ENCODE measurements at places on chromosomes 5 and 9.
A peak's percentile ranks its signal among the peaks of the same experiment; 100 is the strongest.

- no peak for DNase-seq
Measured at GRCh38 chr5:171310212-171310818, 1.3 kb downstream of the TLX3 start.

DNA sequence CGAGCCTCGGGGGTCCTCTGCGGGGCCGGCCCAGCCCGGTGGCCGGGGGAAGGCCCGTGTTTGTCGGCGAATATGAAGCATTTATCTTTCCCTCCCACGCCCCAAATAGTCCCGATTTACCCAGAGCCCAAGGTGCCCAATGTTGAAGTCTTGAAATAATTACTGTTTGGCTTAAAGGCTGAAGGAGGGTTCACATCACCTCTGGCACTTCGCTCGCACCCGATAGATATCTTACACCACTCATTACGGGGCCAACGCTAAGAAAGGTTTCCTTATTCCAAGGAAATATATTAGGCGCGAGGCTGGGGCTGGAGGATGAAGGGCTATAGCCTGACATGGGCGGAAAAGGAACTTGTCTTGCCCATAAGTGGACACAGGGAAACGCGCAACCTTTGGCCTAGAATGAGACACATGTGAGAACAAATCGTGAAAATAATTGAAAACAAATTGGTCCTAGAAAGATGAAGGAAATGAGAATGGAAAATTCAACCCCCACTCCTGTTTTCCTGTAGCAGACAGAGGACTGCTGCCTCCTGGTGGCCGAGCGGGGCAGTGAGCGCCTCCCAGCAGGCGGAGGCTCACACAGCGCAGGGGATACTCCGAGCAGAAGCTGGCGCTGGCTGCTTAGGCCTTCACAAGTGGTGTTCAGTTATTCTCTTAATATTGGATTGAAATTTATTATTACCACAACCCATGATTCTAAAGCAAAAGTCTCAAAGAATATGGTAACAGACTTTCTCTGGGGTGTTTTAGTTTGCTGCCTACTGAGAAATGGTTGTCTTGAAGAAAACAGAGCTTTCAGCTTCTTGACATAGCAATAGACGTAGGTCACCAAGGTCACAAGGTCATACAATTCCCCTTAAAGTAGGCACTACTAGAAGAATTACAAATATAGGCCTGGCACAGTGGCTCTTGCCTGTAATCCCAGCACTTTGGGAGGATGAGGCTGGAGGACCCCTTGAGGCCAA lies 7.9 kb downstream of the CCL21 start:
- DNase-seq, result peak; percentile 64

DNA sequence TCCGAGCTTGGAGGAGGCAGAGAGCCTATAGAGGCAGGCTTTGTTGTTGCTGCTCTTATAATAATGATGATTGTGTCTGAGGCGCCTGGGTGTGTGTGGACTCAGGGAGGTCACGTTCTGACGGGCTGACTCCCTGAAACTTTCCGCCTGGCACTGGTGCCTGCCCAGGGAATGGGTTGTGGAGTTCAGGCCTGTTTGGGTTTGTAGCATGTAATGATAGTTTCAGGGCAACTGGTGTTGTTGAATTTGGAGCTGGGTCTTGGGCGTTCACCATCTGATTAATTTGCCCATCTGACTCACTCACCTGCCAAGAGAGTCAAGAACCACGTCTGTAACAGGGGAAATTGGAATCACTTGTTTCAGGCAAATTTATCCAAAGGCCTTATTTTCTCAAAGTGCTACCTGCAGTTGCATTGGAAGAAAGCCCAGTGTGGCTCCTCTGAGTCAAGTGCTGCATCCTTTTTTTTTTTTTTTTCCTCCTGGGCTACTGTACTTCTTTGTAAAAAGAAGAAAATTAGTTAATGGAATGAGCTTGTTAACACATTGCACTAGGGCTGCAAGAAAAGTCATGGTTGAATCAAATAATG lies 386.5 kb downstream of the GADD45G start:
- no peak for DNase-seq

- no peak for DNase-seq
Measured at GRCh38 chr5:18653216-18653752, 1019.0 kb downstream of the TAF11L14 start.

DNA sequence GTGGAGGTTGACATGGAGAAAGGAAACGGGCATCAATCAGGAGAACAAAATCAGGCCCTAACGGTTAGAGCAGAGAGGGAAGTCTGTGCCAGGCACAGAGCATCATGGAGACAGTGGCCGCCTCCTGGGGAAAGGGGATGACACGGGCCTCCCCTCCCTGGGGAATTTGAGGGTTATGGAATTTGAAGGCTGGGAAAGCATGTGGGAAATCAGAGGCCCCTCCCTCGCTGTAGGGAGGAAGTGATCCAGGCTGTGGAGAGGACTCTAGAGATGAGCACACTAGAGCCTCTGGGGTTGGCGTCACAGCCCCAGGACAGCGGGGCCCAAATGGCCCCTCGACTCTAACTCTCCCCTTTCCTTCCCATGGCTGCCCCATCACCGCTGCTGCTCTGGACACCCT lies 36.7 kb downstream of the PROP1 start:
- DNase-seq, result no peak

DNA sequence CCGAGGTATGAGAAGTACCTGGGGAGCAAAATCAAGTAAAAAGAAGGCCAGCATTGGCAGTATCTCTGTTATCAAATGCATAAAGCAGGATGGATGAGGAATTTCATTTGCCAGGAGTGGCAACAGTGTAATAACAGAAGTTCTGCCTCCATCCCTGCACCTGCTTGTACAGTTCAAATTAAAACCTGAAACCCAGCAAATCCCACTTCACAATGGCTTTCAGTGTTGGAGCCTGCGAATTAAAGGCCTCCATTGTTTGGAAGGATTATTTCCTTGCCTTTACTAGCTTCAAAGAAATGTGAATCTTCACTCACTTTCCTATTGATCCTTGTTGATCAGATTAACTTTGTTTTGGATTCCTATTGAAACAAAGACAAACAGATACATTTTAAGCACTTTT lies 31.5 kb upstream of the IRX1 start:
- DNase-seq, result no peak

DNA sequence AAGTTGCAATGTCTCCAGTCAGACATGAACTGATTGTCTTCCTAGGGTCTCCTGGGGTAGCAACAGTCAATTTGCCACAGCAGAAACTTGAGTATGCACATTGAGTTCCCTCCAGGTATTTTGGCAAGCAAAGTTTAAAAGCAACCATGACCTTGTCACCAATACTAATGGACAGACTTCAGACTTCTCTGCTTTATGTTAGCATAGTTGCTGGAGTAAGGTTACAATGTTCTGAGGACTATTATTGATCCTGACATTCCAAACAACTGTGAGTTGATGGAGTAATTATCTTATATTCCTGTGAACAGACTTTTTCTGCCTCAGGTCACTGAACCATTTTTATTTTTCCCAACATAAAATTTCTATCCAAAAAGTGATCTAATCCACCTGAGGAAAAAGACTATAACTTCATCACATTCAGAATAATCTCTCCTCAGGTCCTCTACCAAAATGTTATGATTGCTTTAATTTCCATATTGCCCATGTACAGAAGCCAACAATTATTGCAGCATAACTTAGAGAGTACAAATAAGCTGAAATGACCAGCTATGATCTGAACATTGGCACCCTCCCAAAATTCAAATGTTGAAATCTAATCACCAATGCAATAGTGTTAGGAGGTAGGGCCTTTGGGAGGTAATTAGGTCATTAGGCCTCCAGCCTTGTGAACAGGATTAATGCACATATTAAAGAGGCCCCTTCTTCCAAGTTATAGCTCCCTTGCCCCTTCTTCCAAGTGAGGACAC lies 228.3 kb downstream of the PDE4D start:
- no peak for DNase-seq

GRCh38 chr9:106857811-106858470 lies 5.0 kb upstream of the ZNF462 start:
- no peak for DNase-seq

DNA sequence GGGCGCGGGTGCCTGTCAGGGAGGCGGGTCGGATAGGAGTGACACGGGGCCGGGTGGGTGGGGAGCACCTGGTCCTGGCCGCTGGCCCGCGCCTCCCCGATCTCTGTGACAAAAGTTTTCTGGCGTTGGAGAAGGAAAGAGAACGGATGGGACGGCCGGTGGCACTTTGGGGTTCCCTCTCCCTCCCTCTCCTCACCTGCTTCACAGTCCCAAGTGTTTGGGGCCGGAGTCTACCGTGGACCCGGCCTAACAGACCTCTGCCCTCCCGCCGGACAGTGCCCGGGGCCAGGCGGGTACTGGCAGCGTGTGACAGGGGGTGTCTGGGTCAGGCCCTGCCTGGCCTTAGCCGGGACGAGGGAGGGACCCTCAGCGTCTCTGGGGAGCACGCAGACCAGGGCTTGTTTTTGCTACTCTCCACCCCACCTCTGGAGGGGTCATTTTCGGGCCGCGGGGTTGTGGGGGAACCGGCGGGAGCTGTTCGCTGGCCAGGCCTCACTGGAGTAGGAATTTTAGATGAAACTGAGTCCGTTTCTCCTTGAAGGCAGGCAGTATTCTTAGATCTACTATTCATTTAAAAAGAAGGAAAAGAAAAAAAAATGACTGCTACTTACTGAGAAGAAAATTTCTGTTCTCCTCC lies 1.7 kb downstream of the PRDM6 start:
- DNase-seq, result no peak

- no peak for DNase-seq
Measured at GRCh38 chr9:125757834-125758233, 10.7 kb downstream of the PBX3 start.

- no peak for DNase-seq
Measured at GRCh38 chr9:75471549-75472114, 383.3 kb downstream of the OSTF1 start.

DNA sequence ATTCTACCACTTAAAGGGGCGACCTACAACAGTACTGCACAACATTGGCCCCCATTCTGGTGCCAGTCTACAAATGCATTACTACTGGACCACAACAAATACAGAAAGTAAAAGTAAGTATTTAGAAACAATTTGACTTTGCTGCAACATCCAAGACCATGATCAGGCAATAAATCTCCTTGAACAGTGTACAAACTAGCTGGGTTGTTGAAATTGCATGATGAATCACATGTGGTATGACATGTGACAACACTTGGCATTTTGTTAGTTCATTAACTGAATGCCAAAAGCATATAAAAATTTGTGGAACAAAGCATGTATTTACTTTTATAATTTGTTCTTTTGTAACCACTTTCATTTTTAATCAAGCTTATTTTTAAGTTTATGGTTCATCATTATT lies 270.5 kb downstream of the NFIB start:
- DNase-seq, result no peak

GRCh38 chr5:77077829-77078176 lies 9.3 kb downstream of the ZBED3 start:
- DNase-seq, result no peak

DNA sequence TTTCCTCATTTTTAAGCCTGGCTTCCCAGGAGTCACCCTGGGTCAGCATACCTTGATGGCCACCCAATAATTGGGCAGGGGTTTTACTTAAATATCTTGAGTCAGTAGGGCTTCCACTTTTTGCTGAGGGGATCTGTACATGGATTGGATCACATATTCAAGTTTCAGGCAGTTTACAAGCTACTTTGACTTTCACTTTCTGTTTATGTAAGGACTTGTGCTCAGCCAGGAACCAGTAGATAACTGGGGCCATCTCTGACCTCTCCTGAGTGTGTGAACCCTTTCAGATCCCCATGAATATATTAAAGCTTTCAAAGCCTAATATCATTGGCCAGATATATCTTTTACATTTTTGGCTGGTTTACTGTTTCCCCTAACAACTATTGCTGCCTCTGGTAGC lies 45.1 kb downstream of the SLCO6A1 start:
- no peak for DNase-seq

DNA sequence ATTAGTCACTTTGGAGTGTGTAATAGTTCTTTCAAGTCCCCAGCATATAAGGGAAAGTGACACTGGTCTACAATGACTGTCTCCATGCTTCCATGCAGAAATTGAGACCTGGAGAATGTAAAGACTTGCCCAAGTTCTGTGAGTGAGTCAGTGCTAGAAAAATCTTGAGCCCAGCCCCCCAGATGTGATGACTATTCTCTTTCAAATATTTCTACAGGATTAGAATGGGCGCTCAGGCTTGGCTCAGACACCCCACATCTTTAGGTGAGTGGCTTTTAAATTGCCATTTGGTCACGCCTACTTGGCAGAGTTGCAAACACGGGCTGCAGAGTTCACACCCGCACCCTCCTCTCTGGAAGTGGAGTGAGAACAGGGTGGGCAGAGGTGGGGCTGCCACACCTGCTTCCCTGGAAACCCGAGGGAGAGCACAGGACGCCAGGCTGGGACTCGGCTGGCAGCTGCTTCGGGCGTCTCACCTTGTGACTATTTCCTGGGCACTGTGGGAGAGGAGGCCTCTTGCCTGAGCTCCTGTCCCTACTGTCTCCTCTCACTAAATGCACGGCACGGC lies 37.6 kb downstream of the ROPN1L start:
- DNase-seq, result no peak

- DNase-seq, result no peak
Measured at GRCh38 chr5:168227001-168227400, 64.4 kb upstream of the WWC1 start.

DNA sequence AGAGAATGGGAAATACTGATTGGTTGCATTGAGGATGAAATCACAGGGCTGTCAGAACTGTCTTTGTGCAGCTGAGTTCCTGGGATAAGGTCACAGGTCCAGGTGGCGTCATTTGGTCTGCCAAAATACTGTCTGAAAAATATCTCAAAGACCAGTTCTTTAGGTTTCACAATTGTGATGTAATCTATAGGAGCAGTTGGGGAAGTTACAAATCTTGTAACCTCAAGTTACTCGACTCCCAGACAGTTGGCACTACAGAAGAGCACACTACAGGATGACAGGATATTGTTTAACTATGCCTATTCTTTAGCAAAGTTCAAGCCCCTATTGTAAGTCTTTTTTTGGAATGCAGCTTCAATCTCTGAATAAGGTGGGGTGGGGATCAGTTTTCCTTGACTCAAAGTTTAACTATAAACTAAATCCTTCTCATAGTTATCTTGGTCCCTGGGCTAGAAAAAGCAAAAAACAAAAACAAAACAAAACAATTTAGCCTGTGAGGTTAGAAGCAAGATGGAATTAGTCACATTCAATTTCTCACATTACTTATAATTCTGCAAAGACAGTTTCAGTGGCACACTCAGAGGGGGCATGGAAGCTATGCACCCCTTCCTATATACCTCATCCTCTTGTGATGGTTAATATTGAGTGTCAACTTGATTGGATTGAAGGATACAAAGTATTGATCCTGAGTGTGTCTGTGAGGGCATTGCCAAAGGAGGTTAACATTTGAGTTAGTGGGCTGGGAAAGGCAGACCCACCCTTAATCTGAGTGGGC lies 276.0 kb downstream of the AUH start:
- no peak for DNase-seq

DNA sequence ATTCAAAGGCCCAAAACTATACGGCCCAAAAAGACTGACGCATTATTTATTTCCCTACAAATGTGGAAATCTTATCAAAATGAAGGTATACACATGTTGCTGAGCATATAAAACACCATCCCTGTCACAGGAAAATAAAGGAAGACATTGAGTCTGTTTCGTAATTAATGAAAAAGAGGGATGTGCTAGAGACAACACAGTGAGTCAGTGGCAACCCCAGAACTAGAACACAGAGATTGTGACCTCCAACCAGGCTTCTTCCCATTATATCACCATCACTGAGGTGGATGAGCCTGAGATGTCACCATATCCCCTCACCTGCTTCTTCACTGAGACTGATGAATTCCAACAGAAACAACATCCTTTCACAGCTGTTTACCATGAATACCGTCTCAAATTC lies 3.8 kb downstream of the NDUFA8 start:
- DNase-seq, result no peak

Data from naive thymus-derived CD8-positive, alpha-beta T cell (primary cell).